NCI-H446 treated with DMSO at 0.1 percent for 48 hours (cell line): ENCODE measurements at places on chromosomes 5 and 9.
A peak's percentile ranks its signal among the peaks of the same experiment; 100 is the strongest.

GRCh38 chr5:134174841-134175839 lies 1.6 kb downstream of the SKP1 start:
- DNase-seq = no peak

- DNase-seq = no peak
Observed at GRCh38 chr5:132098621-132099020, 25.0 kb downstream of the CSF2 start.

DNA sequence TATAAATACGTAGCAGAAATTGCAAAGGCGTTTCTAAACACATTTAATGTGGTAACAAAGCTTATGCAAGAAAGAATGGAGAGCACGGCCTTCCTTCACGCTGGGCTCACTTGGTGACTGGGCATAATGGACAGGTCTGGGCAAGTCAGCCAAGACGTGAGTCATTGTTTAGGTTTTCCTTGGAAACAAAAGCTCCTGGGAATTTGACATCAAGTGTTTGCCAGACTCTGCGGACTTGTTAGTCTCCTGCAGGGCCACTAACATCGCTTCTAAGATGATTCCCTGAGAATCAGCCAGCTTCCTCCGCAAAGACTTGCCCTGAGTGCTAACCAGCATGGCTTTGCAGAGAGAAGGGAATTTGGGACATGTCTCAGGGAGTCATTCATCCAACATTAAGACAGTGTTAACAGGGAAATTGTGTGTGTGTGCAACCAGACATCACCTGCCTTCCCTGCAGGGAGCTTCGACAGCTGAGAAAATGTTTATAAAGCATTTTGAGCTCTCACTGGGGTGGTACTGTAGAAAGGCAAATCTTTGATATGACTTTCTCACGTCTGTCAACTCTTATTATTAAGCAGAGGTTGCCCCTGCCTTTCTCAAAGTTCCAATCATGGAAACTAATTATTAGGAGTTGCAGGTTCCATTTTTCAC lies 182.5 kb downstream of the NTRK2 start:
- peak; percentile 2 for DNase-seq

GRCh38 chr9:97558701-97559101 lies 57.2 kb downstream of the TMOD1 start:
- no peak for DNase-seq

DNA sequence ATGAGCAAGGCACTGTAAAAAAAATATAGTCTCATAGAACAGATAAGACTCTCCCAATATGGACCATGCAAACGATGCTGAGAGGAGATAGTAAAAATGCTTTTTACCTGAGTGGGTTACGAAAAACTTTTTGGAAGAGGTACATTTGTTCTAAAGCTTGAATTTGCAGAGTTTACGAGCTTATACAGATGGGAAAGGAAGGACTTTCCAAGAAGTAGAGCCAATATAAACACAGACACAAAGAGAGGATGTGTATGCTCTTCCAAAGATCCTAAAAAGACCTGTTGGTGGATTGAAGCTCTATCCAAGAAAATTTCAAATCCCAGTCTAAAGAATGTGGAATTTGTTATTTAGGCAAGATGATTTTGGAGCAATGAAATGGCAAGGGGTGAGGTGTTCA lies 127.1 kb upstream of the SLCO6A1 start:
- peak; percentile 73 for DNase-seq

DNA sequence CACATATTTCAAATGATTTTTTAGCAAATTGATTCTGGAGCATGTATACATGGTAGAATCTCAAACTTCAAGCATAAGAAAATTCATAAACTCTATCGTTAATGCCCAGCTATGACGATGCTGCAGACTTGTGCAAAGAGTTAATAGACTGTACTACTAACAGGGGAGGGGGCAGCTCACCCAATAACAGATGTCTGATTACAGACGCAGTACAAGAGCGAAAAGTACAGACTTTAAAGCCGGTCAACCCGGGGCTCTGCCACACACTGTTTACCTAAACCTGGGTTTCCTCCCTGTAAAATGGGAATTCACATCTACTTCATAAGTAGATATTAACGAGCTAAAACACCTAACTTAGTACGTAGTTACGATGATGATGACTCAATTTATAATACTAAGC lies 651 bp downstream of the TRIM23 start:
- no peak for DNase-seq

DNA sequence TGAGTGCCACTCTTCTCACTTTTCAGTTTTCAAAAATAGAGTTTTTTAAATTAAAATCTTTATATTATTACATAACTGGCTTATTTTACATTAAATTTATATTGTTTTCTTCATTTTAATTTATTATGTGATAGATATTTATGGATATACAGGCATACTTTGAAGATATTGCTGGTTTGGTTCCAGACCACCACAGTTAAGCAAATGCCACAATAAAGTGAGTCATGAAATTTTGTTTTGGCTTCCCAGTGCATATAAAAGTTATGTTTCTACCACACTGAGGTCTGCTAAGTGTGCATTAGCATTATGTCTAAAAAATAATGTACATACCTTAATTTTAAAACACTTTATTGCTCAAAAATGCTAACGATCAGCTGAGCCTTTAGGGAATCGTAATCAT lies 47.4 kb downstream of the NDUFS4 start:
- no peak for DNase-seq

GRCh38 chr5:24142341-24142740 lies 502.4 kb downstream of the CDH10 start:
- no peak for DNase-seq
